ENCODE measurements at places on chromosomes 5 and 9.

DNA sequence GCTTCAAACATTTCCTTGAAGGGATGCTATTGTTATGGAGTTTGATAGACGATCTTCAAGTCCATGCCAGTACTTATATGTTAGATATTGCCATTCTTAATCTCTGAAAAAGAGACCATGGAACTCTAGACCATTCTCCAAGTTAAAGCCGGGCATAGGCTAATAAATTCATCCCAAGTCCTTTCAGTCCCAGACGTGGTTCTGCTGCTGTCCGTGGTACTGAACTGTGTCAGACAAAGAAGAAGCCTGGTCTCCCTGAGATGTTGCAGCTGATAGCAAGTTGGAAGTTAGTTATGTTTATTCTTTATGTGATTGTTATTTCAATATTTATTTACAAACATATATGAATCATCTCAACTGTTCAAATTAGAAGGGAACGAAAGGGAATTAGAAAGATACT is 158.7 kb downstream of the NMUR2 start:
- peak; percentile 16 for DNase-seq

GRCh38 chr9:124050955-124051354 is 39.4 kb downstream of the LHX2 start:
- DNase-seq: no peak

DNA sequence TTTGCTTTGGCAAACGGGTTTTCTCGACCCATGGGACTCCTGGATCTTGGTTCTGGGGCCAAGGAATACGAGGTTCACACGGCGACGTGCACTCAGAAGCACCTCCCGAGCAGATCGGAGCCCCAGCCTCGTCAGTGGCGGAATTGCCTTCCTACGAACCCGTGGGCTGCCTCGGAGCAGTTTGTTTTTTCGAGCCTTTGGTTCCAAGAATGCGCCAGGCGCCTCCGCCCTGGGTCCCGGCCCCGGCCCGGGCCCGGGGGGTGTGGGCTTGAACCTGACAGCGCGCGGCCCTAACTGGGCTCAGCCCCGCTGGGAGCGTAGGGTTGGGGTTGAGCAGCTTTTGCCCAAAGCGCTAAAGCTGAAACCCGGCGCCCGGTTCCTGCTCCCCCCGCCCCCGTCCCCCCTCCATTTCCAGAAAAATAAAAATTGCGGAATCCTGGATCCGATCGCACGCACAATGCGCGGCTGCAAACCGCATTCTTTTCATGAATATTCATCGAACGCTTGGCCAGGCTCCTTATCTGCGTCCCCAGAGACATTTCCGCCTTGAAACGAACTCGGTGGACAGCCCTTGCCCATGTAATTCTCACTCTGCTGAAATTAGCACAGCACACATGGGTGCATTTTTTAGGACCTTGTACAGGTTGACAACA is 1.0 kb downstream of the BASP1 start:
- DNase-seq: no peak

GRCh38 chr9:11257992-11258391 is 645.2 kb upstream of the PTPRD start:
- DNase-seq: no peak

GRCh38 chr5:114174837-114175236 is 187.0 kb upstream of the KCNN2 start:
- DNase-seq: no peak

GRCh38 chr5:132480893-132481595 is 9.5 kb downstream of the IRF1 start:
- no peak for DNase-seq

- no peak for DNase-seq
These were observed 321.3 kb downstream of the EPB41L4A start for GRCh38 chr5:112097768-112098167.

DNA sequence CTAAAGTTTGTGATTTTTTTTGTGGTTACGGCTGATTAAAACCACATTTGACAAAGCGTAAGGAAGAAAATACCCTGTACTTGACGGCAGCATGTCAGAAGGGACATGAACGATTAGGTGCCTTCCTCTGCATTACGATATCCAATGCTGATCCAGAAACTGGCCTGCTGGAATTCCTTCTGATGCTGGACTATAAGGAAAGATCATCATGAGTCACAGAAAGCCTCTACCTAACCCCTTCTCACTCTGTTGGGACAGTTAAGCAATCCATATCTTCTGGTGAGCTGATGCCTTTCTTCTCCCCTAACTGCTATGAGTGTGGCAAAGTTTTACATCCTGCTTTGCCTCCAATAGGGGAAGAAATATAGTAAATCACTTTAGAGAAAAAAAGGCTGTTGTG is 78.4 kb upstream of the PAPPA start:
- no peak for DNase-seq

Data from NCI-H1048 (cell line).